Activated CD4-positive, alpha-beta T cell treated with anti-CD3 and anti-CD28 coated beads for 24 hours (primary cell): ENCODE measurements at places on chromosomes 13 and 19.

- DNase-seq, result no peak
Observed at GRCh38 chr19:1491849-1492170, 829 bp downstream of the REEP6 start.

DNA sequence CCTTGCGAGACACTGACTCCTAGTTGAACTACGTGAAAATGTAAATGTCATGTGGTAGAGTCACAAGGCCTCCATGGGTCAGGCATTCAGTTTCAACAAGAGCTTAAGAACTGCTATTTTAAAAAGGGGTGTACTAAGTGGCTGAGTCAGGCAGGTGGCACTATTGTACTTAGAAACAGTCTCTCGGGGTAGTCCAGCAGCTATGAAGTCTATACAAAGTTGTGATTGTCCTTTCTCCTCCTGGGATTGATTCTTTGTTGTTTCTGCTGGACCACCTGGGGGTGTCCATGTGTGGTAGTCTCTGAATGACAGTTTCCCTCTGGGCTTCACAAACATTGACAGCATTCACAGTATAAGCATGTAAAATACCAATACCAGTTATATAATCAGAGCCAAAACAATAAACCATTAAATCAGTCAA is 33.0 kb downstream of the UGGT2 start:
- no peak for DNase-seq

GRCh38 chr13:89856512-89856911 is 1491.0 kb upstream of the MIR17HG start:
- no peak for DNase-seq

DNA sequence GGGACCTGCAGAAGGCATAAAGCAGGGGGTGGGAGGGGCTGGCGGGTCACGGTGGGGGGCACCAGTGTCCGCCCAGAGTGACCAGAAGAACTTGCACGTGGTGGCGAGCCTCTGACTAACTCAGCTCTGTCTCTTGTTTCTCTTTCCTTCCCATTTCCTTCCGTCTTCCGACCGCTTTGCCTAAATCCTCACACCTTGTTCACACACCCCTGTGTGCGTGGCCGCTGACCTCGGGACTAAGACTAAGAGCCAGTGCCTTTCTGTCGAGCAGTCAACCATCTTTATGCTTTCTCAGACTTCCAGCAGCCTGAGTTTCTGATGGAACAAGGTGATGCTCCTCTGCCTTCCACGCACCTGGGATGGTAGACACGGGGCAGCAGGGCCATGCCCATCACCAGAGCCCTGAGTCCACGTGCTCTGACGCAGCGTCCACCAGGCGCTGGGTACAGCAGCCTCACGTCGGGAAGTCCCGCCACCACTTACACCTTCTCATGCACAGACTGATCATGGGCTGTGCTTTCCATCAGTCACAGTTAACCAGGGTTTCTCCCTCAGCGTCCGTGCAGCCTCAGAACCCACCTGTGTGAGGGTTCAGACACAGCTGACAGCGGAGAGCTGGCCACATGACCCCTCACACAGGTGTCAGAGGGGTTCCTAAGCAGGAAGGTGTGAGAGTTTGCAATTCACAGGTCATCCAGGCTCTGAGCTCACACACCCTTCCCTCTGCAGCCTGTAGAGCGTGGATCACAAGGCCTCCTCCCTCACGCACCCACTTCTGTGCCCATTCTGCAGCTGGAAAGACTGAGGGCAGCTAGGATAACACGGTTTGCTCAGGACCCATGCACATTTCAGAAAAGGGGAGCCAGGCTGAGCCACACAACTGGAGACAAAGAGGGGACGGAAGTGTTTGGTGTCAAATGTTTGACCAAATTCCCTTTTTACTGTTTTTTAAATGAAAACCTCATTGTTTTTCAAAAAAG is 90.7 kb upstream of the MCF2L start:
- no peak for DNase-seq

- no peak for DNase-seq
Observed at GRCh38 chr13:32661685-32662084, 75.4 kb downstream of the PDS5B start.

DNA sequence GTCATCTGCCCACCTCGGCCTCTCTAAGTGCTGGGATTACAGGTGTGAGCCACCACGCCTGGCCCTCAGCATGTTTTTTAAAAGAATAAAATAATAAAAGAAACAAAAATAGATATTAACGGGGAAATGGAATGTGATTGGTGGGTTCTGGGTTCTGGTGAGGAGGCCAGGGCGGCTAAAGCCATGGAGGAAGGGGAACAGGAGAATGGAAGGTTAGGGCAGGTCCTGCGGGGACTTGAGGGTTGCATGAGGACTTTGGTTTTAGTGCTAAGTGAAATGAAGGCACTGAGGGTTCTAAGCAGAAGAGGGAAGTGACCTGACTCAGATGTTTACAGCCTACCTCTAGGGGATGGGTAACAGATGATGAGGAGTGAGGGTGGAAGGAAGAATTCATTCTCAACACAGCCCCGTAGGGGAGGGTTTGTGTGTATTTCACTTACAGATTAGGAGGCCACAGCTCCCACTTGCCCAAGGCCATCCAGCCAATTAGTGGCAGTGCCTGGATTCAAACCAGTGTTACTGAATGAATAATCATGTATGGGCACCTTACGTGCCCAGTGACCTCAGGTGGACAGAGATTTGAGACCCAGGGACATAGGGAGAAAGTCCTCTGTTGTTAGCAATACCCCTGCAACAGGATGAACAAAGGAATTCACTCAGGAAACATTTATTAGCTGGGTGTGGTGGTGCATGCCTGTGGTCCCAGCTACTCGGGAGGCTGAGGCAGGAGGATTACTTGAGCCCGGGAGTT is 6.7 kb upstream of the MRPL4 start:
- no peak for DNase-seq

GRCh38 chr19:49691243-49692146 is 579 bp downstream of the CPT1C start:
- DNase-seq, result no peak

GRCh38 chr13:97352815-97353214 is 81.2 kb upstream of the RAP2A start:
- DNase-seq, result no peak

DNA sequence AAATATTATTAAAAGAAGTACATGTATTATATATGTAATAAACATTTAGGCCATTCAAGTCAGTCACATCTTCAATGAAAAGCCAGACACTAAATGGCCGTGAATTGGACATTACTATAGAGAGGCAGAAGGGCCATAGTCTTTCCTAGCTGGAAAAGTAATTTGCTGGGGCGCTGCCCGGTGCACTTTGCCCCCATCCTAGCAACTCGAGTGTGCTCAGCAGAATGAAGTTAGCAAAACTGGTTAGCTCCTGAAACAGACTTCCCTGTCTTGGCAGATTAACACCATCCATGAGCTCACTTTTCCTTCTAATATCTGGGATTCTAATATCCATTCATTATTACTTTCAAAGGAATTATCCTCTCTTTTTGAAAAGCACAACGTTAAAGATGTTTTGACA is 2.8 kb upstream of the SPRYD7 start:
- DNase-seq, result no peak

GRCh38 chr19:19403373-19403901 is 2.0 kb upstream of the GATAD2A start:
- no peak for DNase-seq

DNA sequence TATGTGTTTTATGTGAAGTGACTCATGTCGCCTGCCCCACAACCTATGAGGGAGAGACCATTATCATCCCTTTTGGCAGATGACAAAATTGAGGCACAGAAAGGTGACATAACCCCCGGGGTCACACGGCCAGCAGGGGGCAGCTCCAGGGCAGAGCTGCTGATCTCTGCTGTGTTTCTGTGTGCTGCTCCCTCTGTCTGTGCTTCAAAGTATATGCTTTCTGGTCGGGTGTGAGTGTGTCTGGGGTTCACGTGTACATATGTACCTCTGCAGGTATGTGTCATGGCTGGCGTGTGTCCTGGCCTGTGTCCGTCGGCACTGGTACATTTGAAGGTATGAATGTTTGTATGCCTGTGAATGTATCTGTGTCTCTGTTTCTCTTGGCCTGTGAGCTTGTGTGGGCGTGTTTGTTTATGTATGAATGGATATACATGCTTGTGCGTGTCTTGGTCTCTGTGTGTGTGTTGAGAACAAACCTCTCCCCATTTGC is 7.1 kb downstream of the LIPE start:
- DNase-seq, result peak; percentile 74

DNA sequence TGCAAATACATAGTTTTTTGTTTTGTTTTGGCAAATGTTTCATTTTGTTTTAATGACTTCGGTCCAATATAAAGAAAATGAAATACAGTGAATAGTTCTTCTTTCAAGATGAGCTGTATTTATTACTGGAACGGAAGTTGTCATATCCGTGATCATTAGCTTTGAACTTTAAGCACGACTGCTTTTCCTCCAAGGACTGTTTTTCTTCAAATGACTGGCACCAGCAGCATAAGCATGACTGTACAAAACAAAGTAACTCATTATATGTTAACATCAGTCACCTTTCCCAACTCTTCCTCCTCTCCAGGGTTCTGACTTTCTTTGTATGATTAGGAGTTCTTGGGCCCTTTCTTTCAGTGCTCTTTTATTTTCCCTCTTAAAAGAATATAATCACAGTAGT is 20.5 kb downstream of the EDNRB start:
- no peak for DNase-seq

DNA sequence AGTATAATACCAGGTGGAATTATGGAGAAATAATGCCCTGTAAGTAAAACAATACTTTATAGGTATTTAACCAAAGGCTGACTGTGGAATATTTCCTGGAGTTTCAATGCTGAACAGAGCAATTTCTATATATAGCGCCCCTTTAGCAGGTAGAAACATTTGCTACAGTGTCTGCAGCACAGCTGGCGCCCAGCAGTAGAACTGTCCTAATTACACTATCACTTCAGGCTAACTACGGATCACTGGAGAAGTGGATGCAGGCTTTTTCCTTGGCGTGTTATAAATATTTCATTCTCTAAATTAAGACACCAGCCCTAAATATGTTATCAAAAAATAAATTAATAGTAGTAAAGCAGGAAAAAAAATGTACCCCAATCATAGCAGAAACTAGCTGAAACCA is 3.1 kb downstream of the SHISA2 start:
- no peak for DNase-seq

DNA sequence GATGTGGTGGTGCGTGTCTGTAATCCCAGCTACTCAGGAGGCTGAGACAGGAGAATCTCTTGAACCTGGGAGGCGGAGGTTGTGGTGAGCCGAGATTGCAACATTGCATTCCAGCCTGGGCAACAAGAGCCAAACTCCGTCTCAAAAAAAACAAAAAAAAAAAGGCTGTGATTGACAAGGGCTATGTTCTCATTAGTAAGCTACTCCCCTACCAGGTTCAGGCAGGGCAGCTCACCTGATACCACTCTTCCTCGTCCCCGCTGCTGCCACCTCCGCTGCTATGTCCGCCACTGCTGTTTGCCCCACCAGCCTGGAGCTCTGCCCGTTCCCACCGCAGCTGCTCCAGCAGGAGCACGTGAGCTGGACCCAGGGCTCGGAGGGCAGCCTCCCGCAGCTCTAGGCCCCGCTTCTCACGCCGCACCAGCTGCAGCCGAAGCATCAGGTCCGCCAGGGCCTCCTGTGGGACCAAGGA is 9.4 kb downstream of the USHBP1 start:
- no peak for DNase-seq

DNA sequence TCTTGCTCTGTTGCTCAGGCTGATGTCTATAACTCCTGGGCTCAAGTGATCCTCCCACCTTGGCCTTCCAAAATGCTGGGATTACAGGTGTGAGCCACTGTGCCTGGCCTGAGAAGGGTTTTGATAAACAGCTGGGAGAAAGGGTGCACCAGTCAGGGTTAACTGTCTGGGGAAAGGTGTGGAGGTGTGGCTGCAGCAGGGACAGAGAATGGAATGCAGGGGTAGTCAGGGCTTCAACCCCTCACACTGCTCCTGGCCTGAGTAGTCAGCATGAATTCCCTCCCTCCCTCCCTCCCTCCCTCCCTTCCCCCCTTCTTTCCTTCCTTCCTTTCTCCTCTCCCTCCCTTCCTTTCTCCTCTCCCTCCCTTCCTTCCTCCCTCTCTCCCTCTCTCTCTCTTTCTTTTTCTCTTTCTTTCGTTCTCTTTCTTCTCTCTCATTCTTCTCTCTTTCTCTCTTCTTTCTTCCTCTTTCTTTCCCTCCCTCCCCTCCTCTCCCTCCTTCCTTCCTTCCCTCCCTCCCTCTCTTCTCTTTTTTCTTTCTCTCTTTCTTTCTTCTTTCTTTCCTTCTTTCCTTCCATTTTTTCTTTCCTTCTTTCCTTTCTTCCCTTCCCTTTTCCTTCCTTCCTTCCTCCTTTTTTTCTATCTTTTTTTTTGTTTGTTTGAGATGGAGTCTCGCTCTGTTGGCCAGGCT is 16.0 kb downstream of the MYO1F start:
- no peak for DNase-seq

GRCh38 chr19:40418040-40418439 is 4.9 kb upstream of the PRX start:
- DNase-seq, result no peak

DNA sequence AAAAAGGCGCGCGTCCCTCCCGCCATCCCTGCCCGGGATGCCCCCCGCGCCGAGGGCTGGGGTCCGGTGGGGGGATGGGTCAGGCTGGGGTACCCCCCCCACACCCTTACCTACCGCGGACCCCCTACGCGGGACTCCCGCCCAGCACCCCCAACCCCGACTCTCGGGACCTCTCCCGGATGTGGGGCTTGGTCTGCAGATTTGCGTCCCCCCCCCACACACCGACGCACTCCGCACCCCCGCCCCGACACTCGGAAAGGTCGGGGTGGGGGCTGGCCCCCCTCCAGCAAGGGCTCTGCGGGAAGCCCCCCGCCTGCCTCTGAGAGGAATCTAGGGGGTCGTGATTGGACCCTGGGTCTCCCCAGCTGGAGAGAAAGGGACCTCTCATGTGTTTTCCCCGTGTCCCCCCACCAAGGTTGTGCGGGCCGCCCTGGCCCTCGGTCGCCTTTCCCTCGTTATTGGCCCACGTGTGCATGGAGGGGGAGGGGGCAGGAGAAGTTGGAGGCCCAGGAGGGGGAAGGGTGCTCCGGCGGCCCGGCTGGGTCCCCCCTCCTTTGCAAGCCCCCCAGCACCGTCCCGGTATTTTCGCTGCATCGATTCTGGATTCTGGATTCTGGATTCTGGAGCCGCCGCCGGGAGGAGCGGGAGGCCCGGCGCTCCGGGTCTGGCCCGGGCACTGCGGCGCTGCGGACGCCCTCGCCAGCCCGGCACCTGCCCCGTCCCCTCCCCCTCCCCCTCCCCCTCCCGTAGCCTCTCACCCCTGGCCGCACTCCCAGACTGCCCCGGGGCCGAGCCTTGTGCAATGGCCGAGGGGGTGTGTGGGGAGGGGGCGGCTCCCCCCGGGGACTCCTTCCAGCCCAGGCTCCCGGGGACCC is 607 bp downstream of the NFIC start:
- DNase-seq, result no peak

GRCh38 chr19:45358213-45358792 is 12.1 kb downstream of the ERCC2 start:
- DNase-seq, result no peak

- DNase-seq, result peak; percentile 23
Observed at GRCh38 chr13:44273991-44274770, 99.4 kb upstream of the SERP2 start.

DNA sequence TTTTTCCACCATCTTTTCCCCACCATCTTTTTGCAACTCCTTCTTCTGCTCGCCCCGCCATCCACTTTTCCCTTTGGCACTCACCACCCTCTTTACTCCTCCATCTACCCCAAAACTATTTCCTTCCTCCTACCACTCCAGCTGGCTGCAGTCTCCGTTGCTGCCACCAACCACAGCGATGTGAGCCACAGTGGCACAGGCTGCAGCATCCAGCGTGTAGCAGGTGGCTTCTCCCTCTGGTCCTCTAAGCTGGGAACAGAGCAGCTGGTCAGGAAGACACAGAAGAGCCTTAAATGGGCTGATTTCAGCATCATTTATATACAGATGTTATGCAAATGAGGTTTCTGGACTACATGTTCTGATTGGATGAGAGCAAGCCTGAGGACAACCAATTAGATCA is 144.5 kb downstream of the TNFRSF19 start:
- no peak for DNase-seq
